Occipital lobe (tissue), 3 donors: ENCODE measurements at places on chromosomes 5 and 9. TPM values are rescaled to one million over a fixed set of nuclear protein-coding genes. Genes with fewer than 3 reads are reported as not detected.

MLANA gene
- not detected for total RNA-seq

PCDHGC4 gene
- total RNA-seq = 91.2 TPM

SLC30A5 gene
- total RNA-seq = 63.6 TPM

ADAMTS6 gene
- total RNA-seq = 17.5 TPM

TMEM171 gene
- 0.78 TPM for total RNA-seq

RNF180 gene
- total RNA-seq = 102 TPM

ADRB2 gene
- total RNA-seq = 1.6 TPM

ACTL7B gene
- total RNA-seq = not detected

GARIN3 gene
- total RNA-seq = not detected

GRXCR2 gene
- total RNA-seq = not detected

AK1 gene
- total RNA-seq = 28.4 TPM

ZNF608 gene
- total RNA-seq = 95.6 TPM

ENTPD8 gene
- 0.16 TPM for total RNA-seq

OLFM1 gene
- 77.8 TPM for total RNA-seq

CEMIP2 gene
- total RNA-seq = 54.7 TPM

GAS1 gene
- 33.5 TPM for total RNA-seq

BTNL3 gene
- not detected for total RNA-seq

LAMC3 gene
- 3.0 TPM for total RNA-seq

AFAP1L1 gene
- total RNA-seq = 3.7 TPM
